AG04449 (cell line): ENCODE measurements at places on chromosomes 4 and X.

DNA sequence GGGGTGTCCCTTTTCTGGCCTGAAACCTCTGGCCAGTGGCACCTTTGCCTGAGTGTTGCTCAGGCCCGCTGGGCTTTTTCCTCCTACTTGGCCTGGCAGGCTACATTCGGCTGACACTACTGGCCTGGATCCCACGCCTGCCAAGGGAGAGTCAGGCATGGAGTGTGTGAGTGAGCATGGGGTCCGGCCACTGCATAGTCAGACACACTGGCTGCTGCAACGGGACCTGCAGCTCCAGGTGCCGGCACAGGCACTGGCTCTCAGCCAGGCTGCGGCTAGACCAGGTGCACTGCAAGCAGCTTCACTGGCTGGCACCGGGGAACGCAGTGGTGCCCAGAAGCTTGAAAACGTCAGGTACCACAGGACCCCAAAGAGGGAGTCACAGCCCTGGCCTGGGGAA is 434.9 kb downstream of the ARHGAP24 start:
- no peak for DNase-seq

- no peak for DNase-seq
Observed at GRCh38 chr4:74317616-74318246, 9.5 kb downstream of the EPGN start.

- DNase-seq = no peak
Observed at GRCh38 chr4:61203436-61203790, 3.3 kb downstream of the ADGRL3 start.

DNA sequence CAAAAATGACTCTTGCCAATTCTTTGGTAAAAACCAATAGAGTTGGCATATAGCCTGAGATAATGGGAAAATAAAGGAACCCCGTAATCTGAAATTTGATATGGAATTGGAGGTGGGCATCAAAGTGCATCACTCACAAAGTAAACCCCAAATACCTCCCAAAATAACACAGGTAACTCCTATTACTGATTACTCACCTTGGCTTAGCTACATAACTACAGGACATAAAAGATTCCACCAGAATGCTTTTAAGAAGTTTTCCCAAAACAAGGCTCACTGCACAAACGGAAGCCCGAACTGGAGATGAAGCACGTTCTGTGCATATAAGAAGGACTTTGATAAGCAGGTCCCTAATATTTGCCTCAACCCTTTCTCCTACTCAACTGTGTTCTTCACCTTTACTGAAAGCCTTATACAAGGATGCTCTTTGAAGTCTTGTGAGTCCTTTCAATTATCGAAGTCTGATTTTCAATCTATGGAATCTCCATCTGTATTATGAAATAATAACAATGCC is 14.6 kb upstream of the ANXA10 start:
- DNase-seq = no peak

DNA sequence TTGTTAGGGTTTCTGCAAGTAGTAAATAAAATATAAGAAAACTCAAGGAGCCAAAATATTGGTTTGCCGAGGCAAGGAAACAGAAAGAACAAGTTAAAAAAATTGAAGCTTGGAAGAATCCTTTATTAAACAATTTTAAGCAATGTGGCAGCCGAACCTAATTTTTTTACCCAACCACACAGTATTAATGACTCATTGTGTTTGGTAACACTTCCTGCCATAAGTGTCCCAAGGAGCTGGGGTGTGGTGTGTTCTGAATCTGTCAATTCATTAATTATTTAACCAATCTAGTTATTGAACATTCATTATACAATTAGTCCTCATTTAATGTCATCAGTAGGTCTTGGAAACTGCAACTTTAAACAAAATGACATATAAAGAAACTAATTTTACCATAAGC is 19.3 kb upstream of the CPE start:
- no peak for DNase-seq

DNA sequence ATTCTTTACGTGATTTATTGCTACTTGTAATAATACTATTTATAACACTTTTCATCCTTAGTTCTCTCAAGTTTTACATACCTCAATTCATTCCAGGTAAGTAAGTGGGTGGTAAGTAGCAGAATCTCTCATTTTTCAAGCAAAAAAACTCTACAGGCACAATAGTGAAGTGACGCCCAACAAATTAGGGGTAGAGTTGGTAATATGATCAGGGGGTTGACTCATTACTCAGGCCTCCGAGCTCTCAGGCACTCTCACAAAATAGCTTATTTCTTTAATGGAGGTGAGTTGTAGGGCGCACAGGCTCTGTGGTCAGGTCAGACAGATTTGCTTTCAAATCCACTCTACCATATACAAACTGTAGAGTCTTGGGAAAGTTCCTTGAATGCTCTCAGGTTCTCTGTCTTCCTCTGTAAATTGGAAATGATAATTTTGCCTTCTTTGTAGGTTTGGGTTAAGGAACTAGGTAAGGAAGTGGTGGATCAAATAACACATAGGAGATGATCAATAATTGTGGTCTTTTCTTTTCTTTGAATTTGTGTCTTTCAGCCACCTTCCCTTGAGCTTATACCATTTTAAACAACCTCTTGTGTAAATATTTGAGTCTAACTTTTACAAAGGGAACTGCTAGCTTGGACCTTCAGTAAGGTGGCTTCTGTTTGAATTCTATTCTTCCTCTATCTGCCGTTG is 134.9 kb upstream of the LEF1 start:
- DNase-seq = no peak

- DNase-seq = no peak
Observed at GRCh38 chrX:111098874-111099273, 2.9 kb downstream of the PAK3 start.

DNA sequence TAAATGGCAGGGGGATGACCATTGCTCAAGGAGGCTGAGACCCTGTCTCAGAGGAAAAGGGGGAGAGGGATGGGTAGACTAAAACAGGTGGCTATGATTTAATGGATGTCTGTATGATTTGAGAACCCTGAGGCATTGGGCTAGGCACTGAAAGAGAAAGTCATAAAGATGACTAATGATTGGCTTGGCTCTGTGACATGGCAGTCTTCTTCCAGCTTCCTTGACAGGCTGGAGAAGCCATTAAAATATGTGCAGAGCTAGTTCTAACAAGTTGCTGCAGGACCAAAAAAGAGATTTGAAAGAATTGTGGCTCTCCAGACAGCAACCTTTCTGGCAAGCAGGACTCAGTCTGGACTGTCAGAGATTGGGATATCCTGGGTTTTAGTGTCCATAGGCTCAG is 53.6 kb downstream of the AMER1 start:
- no peak for DNase-seq

DNA sequence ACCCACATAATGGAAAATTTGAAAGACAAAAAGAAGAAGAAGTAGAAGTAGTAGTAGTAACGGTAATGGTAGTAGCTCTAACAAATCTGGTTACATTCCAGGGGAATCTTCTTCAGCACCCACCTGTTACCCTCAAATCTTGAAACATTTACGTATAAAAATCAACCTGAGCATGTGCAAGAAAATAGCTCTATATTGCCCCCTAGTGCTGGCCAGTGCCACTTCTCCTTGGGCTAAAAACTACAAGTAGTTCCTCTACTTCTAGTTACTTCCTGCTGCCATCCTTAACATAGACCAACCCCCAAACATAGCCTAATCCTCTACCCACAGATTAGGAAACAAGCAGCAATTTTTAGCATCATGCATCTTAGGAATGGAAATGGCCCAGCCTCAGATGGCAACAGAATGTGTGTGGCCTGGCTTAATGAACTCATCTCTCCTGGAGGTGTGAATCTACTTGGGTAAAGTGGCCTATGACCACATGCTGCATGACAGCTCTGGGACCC is 3.1 kb downstream of the PDGFC start:
- no peak for DNase-seq
